Subcutaneous adipose tissue (tissue), 4 donors: ENCODE measurements at places on chromosomes 13 and 19. TPM values are rescaled to one million over a fixed set of nuclear protein-coding genes. Genes with fewer than 3 reads are reported as not detected.

Gene SYNE4
- 1.5 TPM for total RNA-seq

Gene CD320
- 23.6 TPM for total RNA-seq

Gene RNF113B
- total RNA-seq = not detected

Gene KLK10
- total RNA-seq = not detected

Gene LENG8
- total RNA-seq = 77.5 TPM
